ENCODE measurements at places on chromosomes 5 and 9.
A peak's percentile ranks its signal among the peaks of the same experiment; 100 is the strongest.

DNA sequence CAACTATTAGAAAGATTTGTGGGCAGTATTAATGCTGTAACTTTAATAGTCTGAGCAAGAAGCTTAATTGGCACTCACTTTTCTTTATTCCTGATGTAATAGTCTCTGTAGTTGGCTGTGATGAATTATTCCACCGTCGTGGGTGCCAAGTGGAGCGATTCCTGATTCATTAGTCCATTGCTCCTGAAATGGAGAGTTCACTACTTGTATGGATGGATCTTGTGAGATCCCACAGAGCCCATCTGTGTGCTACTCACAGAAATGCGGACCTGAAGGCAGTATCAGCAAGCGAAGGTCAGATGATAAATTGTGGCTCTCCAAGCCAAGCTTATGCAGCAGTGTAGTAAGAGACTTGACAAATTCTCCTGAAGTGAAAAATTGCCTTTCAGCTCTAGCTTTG is 212.2 kb downstream of the CHSY3 start:
- DNase-seq: no peak

- DNase-seq: no peak
Measured at GRCh38 chr5:68734781-68735180, 359.0 kb upstream of the SLC30A5 start.

DNA sequence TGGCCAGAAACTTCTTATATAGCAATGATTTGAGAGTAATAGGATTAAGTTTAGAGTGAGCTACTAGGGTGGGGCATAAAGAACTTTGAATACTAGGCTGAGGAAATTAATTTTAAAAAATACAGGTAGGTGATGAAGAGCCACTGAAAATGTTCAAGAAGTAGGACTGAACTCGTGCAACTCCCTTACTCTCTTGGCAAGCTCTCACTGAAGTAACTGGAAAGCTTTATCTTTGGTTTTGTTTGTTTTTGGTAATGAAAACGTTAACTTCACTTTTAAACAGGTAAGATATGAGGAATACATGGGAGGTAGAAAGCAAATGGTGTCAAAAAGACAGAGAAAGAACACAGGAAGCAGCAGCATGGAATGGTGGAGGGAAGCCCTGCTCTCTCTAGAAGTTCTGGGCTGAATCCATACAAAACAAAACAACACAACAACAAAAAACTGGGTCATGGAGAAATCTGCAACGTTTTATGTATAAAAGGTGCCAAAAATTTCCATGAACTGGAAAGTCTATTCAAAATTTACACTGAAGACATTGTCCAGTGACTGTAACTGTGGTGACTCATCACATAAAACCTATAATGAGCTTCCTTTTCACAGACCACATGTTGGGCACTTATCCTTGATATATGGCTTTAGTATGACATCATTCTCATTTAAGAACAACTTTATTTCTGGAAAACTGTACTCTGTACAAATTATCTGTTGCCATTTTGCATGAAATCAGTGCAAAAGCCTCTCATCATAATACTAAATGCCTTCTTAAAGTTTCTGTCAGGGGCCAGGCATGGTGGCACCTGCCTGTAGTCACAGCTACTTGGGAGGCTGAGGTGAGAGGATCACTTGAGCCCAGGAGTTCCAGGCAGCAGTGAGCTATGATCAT is 91.2 kb upstream of the CHD1 start:
- no peak for DNase-seq

DNA sequence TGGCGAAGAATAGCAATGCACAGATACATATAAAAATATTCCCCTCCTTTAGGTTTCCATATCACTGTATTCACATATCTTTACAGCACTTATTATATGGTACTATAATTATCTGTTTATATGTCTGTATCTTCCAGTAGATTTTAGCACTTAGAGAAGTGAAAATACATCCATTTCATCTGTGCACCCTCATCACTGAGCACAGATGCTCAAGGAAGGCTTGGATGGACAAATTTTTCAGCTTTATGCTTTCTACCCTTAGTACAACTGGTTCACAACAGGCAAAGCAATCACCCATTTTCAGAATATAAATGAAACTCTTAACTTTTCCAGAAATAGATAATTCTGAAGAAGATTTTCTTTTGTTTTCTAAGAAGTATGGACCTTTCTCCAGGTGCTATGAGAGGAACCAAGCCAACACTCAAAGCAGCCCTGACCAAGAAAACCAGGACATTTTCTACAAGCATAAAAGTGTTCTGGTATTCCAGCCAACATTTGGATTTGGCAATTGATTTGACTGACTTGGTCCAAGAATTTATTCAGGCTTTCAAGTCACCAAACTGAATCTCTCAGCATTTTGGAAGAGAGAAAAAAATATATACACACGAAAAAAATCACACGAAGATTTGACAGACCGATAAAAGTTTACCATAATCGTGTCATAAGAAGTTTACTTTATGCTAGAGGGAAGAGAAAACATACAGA is 170.2 kb upstream of the CD180 start:
- DNase-seq: no peak

DNA sequence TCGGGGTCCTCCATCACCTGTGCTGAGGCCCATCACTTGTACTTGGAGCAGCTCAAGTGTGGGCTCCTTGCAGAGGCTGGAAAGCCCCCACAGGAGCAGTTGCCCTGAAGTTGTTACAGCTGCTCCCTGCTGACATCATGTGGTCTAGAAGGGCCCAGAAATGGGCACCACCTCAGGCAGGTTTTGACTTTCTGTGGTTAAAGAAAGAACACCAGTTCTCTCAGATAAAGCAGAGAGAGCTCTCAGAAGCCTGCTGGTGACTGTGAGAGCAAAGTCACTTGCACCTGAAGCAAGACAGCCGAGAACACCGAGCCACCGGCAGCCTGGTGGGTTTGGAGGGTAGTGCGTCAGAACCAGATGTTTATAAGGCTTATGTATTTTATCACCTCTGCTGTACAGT is 70.4 kb downstream of the MVB12B start:
- peak; percentile 22 for DNase-seq

DNA sequence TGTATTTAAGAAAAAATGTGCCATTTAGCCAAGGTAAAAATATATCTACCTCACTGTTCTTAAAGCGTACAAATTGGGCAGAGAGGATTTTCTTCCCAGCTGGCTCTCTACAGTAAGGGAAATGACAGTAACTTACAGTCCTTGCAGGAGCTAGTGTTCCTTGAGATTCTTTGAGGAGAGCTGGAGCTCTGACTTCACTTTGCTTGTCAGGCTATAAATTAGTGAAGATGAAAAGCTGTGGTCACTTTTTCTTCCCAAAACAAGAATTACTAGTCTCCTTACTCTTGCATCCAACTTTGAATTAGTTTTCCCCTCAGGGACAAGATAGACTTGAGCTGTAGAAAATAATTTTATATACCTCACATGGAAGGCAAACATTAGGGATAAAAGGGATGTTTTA is 129.9 kb downstream of the ZSWIM6 start:
- DNase-seq: no peak

- DNase-seq: no peak
Measured at GRCh38 chr5:136162008-136162407, 29.4 kb downstream of the SMAD5 start.

GRCh38 chr5:164202338-164202737 is 696.9 kb downstream of the MAT2B start:
- DNase-seq: no peak

GRCh38 chr9:112884101-112884500 is 6.6 kb downstream of the SLC46A2 start:
- no peak for DNase-seq

DNA sequence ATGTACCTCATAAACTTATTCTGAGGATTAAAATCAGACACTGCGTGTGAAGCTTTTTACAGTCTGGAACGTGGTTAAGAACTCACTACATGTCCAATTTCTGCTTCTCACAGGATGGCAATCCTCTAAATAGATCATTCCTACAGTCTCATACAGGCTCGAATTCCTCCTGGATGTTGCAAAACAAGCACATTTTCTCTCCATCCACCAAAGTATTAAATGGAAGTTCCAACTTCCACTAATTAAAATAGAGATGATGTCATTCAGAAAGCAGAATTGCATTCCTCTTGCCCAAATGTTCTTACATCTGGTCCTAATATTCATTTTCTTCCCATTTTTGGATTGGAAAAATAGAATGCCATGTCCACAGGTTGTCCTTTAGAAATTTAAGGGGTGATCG is 145.5 kb upstream of the PCA3 start:
- DNase-seq: no peak

- DNase-seq: no peak
Measured at GRCh38 chr5:82922086-82922734, 155.0 kb downstream of the TMEM167A start.

- no peak for DNase-seq
Measured at GRCh38 chr9:37914701-37915358, 10.9 kb upstream of the SLC25A51 start.

DNA sequence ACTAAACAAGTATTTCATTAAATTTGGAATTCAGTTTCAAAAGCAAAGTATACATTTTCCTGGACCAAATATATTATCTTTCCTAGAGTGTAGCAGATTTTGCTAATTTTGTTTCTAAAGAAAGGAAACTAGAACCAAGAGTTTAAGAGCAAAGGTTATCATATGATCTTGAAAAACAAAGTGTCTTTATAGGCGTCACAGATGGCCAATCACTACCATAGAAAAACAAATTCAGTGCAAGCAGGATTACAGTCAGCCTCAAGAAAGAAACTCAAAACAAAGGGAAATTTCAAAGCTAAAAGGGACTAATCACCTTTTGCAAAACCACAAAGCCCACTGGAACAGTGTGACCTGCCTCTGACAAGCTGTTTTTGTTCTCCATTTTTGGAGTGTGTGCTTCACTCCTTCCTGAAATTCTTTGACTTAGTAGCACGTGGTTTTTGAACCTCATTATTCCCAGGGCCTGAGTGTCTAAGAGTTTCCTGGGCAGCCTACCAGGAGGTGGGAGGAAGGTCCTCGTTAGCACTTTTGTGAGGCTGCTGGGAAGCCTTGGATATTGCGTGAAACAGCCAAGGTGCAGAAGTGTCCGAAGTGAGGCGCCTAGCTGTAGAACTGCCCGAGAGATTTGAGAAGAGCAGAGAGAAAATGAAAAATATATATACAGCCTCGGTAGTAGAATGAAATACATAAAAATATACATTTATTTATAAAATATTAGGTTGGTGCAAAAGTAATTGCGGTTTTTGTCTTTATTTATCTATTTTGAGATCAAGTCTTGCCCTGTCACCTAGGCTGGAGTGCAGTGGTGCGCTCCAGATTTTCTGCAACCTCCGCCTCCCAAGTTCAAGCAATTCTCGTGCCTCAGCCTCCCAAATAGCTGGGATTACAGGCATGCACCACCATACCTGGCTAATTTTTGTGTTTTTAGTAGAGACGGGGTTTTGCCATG is 246.1 kb downstream of the MARCHF11 start:
- DNase-seq: no peak

GRCh38 chr9:19551124-19551929 is 142.5 kb downstream of the ACER2 start:
- DNase-seq: no peak

GRCh38 chr9:120348951-120349429 is 231.0 kb downstream of the CDK5RAP2 start:
- DNase-seq: no peak

DNA sequence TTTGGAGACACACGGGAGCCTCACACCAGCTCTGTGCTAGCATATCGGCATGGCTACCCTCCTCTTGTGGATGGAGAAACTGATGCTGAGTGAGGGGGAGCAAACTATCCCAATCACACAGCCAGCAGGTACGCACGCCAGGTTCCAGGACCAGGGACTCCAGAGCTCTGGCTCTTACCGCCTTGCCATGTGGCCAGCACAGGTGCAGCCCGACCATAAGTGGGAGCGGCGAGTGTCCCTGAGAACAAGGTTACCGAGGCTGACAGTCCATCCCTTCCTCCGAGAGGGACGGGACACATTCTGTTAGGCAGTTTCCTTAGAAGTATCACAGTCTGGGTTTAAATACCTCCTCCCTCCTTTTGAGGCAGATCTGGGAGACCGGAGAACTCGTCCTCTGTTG is 86.0 kb downstream of the PAX5 start:
- DNase-seq: no peak

DNA sequence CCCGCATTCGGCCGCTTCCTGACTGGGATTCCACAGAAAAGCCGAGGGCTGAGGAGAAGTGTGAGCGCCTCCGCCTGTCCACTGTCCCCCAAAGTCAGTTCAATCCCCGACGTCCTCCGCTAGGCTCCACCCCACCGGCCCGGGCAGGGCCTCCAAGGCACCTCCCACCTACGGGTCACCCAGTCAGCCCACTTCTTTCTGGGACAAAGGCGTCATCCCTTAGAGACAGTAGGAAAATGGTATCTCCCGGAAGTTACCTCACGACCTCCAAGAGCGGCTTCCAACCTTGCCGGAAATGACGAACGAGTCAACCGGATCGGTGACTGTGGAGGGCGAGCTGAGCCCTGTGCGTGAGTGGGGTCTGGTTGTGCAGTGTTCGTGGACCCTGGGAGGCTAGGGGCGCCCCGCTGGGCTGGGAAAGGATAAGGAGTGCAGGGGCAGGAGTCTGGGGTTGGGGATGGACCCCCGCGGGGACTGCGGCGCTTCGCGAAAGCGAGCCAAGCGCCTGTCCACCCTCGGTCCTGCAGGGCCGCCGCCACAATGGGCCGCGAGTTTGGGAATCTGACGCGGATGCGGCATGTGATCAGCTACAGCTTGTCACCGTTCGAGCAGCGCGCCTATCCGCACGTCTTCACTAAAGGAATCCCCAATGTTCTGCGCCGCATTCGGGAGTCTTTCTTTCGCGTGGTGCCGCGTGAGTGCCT is at the start of the genes GDF9 and UQCRQ:
TSS of gene GDF9 (minus strand) at position 128 of the 704 bp plus-strand sequence. CDS start 1,936 bp downstream, outside the sequence.
TSS of gene UQCRQ (plus strand) at position 301 of the 704 bp plus-strand sequence. CDS start at position 541, 240 bp downstream.
- DNase-seq: peak; percentile 81

DNA sequence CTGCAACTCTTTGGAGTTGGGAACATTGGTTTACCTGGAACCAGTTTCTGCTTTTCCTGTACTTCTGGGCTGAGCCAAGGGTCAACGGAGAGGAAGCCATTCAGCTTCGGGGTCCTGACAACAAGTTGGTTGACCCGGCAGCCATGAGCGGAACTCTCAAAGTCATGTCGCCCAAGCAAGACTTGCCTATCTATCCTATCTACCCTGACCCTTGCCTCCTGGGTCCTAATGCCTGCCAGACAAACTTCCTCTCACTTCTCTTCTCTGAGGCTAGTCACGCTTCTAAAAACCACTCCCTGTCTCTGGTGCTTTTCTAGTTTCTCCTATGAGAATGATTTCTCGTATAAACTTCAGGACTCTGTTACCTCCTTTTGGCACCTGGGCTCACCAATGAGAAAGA is 44.7 kb upstream of the CRHBP start:
- DNase-seq: no peak

DNA sequence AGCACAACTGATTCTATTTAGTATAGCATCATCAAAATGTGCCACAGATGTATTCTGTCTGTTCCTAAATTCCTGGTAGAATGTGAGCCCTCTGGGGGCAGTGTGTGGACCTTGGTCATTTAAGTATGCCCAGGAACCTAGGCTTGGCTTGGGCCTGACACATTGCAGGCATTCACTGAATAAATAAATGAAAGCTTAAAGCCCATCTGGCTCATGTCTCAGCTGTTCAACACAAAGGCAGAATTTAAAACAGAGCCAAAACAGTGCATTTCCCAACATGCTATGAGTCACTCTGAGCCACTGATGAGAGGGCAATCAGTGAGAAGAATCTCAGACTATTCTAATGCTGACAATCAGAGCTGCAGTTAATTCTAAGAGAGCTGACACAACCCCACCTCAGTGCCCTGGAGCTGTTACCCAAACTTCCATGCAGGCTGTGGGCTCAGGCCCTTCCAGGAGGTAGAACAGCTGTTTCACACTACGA is 8.1 kb downstream of the FAM193B start:
- DNase-seq: no peak

GRCh38 chr9:26725573-26725972 is 167.0 kb downstream of the CAAP1 start:
- DNase-seq: no peak

Data from activated T-helper 1 cell treated with Interleukin-2 at 50 U/mL for 16 hours (primary cell).